EL (cell line): ENCODE measurements at places on chromosomes 7 and 10.

DNA sequence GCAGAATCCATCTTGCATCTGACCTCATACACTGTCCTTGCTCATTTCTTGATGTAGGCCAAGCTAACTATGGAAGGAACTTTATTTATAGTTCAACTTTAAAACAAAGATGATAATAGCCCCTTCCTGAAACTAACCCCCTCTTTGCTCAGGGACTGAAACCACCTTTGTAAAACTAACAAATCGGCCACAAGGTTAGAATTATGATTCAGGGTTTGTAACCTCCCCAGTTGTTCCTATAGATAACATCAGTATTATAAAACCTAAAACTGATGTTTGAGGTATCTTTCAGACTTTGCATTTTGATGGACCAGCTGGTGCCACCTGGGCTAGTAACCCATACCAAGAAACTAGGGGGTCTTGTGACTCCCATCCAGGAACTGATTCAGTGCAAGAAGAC, 143.4 kb downstream of the SH2D4B start:
- DNase-seq, result no peak

DNA sequence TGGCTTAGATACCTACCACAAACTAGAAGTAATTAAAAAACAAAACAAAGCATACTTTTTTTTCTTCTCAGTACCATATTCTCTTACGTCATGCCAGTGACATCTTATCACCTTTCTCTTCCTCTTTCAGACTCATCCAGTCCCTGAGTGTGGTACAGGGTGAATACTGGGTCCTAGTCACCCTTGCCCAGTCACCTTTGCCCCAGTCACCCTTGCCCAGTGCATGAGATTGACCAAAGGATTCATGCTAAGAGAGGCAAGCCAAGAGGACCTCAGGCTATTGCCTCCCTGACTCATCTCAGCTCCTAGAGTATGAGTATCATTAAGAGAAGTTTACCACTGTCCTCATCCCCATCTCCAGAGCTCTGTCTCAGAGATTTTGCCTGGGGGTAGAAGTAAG, 10.0 kb upstream of the TSPAN12 start:
- peak; percentile 13 for DNase-seq

DNA sequence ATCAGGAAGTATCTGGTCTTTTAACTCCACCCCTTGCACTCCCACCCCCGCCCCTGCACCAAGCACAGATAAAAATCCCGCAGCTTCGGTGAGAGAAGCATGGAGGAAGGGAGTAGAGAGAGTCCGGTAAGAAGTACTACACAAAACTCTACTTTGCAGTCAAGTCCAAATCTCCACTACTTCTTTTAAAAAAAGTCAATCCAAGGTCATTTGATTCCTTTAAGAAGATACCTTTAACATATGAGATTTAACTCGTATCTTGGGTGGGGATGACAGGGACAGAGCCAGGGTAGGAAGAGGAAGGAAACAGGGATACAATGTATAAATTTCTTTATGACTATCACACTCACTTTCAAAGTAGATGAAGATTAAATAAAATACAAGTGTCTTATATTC, 132.1 kb downstream of the NRBF2 start:
- peak; percentile 75 for DNase-seq

DNA sequence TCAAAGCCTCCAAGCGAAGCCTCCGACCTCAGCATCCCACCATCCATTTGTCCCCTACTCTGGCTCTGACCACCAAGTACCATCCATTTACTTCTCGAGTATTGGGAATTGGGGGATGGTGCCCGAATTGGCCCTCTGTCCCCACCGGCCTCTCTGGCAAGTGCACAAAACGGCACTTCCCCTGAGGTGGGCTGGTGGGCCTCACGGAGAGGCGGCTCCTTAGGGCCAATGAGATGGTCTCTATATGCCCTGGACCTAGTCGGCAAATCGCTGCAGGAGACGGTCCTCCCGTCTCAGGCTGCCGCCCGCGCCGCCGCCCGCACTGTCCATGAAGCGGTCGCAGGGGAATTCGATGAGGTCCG, 2.8 kb downstream of the TRIL start:
- DNase-seq, result no peak

GRCh38 chr10:14536241-14537213, 205.8 kb upstream of the FRMD4A start:
- peak; percentile 62 for DNase-seq

DNA sequence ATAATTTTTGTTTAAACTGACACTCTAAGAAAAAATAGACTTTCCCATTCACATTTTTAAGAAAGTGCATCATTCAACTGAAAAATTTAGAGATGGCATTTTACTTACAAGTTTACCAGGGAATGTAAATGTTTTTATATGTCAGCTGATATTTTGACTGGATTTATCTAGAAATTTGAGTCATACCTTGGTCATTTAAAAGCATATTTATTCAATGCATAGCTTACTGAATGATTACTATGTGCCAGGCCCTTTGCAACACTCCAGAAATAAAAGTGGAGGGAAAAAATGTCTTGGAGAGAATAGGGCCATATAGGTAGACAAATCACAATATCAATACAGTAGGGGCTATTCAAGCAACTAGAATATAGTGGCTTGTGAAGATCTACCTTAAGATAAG, 98.4 kb upstream of the FAM3C start:
- DNase-seq, result no peak

DNA sequence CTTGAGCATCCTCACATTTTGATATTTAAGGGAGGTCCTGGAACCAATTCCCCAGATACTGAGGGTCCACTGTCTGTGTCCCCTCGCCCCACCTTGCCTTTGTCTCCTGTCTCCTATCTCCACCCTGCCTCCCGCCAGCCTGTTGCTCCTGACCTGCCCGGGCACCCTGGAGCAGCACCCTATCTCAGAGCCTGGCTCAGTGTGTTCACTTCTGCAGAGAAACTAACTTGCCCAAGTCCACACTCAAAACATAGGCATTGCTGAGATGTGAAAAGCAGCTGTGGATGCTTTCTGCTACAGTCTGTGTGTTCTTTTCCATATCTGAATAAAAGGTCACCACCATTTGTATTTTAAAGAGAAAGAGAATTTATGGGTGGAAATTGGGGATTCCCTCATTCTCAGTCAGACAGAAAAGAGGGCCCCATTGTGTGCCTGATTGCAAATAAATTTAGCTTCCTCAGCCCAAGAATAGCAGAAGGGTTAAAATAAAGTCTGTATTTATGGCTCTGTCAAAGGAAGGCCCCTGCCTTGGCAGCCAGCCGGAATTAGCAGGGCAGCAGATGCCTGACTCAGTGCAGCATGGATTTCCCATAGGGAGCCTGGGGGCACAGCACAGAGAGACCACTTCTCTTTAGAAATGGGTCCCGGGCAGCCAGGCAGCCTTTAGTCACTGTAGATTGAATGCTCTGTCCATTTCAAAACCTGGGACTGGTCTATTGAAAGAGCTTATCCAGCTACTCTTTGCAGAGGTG, 161.3 kb downstream of the EGFR start:
- peak; percentile 54 for DNase-seq

- DNase-seq, result no peak
These were observed 40.9 kb downstream of the ELFN1 start for GRCh38 chr7:1710936-1711335.

- peak; percentile 58 for DNase-seq
These were observed 8.8 kb downstream of the INPP5F start for GRCh38 chr10:119734396-119735332.

DNA sequence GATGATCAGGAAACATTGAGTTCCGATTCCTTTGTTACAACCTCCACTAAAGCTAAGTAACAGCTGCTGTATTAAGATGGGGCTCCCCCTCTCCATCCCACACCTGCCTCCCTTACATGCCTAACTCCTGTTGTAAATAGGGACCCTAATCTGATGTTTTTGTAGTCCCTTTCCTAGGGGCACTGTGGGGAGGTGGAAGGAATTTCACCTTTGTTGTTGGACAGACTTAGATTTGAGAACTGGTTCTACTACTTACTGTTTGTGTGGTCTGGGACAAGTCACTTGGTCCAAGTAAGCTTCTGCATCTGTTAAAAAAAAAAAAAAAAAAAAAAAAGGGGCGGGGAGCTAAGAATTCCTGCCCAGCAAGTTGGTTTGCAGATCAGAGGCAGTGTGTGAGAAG, 42.6 kb downstream of the KIAA1217 start:
- no peak for DNase-seq

GRCh38 chr10:101367569-101368453, 13.8 kb downstream of the BTRC start:
- peak; percentile 84 for DNase-seq

DNA sequence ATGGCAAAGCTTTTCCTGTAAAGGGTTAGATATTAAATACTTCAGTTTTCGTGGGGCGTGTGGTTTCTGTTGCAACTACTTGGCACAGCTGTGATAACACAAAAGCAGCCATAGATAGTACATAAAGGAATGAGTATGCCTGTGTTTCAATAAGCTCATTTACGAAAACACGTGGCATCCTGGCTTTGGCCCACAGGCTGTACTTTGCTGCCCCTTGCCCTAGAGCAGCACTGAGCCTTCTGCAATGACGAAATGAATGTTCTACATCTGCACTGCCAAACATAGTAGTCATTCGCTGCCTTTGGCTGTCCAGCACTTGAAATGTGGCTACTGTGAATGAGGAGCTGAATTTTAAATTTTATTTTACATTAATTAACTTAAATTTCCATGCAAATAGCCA, 376.2 kb upstream of the TPK1 start:
- DNase-seq, result no peak

GRCh38 chr10:71835671-71836595, 15.1 kb downstream of the PSAP start:
- peak; percentile 93 for DNase-seq

DNA sequence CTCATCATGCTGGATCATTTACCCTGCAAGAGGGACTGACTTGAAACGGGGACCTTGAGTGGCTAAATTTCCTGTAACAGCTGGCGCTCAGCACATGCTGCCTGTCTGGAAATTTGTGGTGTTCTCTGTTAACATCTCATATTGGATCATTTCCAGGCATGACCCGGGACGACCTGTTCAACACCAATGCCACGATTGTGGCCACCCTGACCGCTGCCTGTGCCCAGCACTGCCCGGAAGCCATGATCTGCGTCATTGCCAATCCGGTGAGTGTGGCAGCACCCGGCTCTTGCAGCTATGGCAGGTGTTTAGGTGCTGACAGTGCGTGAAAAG, 9.9 kb downstream of the MDH2 start:
- DNase-seq, result no peak

DNA sequence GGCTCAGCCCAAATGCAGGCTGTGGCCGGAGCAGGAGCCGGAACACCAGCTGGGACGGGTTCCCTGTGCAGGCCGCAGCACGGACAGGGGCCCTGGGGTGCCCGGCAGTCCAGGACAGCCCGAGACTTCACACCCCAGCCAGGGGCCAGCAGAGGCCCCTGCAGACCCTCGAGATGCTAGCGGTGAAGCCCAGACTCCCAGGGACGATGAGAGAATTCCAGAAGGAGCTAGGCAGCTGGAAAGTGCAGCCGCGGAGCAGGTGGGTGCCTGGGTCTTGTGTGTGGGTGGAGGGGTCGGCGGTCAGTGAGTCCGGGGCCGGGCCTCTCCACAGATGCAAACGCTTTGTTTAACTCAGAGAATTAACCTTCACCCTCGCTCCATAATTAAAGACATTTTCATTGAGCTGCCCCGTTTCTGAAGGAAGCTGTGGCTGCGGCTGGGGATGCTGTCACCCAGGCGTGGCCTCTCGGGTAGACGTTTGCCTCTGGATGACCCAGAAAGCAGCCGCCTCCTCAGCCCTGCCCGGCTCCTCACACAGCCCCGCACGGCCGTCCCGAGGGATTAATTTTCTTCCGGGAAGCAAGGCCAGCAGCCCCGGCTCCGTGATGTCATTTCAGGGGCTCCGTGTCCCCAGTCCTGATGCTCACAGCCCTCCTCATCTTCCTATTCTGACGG, 26.5 kb downstream of the KNDC1 start:
- no peak for DNase-seq

DNA sequence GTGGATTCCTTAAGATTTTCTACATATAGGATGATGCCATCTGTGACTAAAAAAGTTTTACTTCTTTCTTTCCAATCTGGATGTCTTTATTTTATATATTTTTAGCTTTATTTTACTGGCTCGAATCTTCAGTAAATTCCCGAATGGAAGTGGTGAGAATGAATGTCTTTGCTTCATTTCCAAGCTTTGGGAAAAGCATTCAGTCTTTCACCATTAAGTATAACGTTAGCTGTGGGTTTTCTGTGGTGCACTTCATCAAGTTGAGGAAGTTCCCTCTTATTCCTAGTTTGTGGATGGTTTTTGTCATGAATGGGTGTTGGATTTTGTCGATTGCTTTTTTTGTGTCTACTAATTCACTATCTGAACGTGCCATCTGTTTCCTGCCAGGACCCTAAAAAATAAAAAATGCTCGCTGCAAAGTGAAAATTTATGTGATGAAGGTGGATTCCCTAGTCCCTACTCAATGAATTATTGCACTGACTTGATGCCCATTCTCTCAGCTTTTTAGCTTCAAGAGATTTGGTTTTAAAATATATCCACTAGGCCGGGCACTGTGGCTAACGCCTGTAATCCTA, 90.2 kb upstream of the CARD11 start:
- no peak for DNase-seq

DNA sequence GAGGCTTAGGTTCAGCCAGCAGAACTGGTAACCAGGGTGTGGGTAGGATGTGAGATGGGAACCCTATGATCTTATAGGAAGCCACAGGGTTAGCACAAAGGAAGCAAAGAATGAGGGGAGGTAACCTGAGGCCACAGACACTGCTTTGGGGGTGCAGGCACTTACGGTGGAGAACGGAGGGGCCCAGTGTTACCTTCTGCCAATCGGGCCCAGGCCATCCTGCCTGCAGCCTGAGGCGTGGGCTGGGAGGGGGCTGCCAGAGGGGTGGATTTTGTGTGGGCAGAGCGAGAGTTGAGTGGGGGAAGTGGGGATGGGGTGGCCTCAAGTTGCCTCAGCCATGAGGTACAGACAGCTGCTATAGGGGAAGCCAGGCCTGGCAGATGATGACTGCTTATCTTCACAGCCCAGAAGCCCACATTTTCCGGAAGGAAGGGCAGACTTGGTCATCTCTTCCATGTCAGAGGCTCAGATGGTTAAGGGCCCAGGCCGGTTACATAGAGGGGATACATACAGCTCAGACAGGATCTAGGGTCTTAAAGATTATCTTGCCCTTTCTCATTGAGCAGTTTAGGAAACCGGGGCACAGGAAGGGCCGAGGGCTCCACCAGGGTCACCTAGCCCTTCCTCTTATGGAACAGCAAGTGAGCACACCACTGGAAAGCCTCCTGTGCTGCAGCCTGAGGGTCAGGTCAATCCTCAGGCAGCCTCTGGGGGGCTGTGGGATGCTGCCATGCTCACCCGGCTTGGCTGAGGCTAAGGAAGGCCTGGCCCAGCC, 24.4 kb upstream of the VSIR start:
- no peak for DNase-seq

- no peak for DNase-seq
These were observed 40.4 kb downstream of the CALML3 start for GRCh38 chr10:5565205-5565545.

- DNase-seq, result peak; percentile 50
These were observed 35.5 kb downstream of the TMEM270 start for GRCh38 chr7:73896454-73896853.

- DNase-seq, result no peak
These were observed 61.9 kb upstream of the SAMD8 start for GRCh38 chr10:75049316-75050148.

GRCh38 chr7:142669074-142669654, 80.1 kb upstream of the PRSS1 start:
- DNase-seq, result peak; percentile 13
